ENCODE measurements at places on chromosomes 6 and 20.

- no peak for DNase-seq
Observed at GRCh38 chr6:157099912-157100593, 223.3 kb downstream of the TMEM242 start.

DNA sequence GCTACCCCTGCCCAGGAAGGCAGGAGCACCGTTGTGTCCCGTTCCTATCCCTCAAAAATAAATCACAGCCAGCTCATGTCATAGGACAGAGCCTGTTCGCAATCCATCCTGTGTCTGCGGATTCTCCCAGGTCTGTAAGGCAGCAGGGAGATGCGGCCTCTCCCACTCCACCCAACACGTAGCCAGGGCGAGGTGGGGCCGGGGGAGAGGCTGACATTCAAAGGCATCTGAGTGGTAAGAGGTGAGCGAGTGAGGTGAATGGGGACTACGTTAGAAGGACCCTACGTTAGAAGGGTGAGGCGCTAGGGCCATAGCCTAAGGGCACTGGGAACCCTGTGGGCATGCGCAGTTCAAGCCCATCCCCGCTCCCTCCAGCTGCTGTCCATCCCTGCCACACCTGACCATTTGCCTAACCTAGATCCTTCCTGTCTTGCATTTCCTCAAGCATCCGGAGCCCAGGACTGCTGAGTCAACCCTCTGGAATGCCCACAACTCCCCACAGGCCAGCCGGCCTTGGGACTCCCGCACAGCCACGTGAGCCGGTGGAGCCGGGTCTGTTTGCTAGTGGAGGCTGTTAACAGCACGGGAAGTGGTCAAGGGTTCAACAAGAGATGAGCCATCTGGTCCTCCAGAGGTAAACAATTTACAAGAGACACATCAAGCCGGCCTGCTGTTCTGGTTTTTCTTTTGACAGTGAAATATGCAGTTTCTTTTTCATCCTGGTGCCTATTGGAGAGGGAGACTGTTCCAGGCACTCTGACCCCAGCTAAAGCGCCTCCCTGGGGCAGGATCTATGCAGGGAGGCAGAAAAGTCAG is 45.9 kb downstream of the RIPOR3 start:
- no peak for DNase-seq

GRCh38 chr20:25301357-25301920 is 53.6 kb downstream of the PYGB start:
- DNase-seq: no peak

DNA sequence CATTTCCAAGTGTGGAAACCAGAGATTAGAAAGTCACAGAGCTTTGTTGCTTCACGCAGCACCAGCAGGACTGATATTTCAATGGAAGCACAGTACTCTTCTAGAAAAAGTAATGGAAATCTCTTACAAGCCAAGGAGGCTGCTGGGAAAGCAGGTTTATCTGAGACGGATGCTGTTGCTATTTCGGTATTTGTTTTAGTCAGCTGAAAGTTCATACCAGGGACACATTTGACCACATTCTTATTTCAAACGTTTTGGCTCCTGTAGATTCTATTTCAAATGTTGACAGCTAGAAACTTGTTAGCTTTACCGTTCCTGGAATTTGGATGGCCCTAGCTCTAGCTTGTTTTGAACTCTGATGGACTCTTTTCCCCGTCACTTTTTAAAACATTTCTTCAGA is 3.7 kb upstream of the TMEM242 start:
- DNase-seq: no peak

- no peak for DNase-seq
Observed at GRCh38 chr6:155310596-155310995, 3.7 kb downstream of the TFB1M start.

GRCh38 chr6:15265787-15266186 is 19.9 kb downstream of the JARID2 start:
- no peak for DNase-seq

DNA sequence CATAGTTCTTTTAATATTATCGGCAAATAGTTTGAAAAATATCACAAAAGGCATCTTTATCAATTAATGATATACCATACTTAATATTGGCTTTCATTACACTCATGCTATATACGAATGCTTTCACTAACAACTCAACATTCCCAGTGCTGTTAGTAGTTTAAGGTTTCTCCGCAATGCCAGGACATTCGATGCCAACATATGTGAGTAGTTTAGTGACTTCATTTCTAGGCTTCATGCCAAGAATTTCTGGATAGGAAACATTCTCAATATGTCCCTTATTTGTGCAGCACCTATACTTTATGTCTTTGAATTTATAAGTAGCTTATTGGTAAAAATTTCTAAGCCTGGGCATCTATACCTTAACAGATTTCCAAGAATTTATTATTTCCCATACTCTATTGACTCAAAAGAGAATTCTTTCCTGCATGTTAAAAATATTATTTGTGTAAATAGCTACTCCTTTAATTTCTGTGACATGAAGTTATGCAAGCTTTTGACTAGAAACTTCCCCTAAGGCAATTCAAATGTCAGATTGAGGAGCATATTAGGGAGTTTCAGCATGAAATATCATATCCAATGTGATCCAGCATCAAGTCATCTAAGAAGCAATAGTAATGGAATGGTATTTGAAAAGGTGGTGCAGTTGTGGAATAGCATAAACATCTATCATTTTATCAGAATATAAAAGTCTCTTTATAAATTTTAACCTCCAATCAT is 236.0 kb upstream of the STXBP5 start:
- DNase-seq: no peak

DNA sequence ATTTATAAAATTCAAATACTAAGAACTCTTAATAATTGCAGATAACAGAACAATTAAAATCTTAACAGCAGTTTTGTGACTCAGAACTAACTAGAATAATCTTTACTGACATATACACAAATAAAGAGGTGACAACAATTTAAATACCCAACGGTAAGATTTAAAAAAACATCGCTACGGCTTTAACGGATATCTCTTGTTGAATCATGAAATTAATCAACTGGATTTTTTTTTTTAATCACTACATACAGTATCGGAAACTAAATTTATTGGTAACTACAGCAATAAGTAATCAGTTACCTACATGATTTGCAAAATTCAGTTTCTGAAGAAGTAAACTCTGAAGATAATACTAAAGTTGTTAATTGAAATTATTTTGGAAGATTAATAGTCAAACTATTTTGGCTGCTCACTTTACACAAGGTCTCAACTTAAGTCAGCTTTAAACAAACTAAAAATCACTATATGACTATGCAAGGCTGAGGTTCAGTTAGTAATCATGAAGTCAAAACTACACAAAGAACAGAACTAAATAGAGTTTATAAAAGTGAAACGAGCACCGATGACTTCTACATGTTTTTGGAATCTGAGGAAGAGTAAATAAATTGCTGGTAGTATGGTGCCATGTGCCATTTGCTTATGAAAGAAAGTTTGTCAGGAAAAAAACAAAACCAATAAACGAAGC is 128.8 kb downstream of the HUS1B start:
- DNase-seq: no peak

DNA sequence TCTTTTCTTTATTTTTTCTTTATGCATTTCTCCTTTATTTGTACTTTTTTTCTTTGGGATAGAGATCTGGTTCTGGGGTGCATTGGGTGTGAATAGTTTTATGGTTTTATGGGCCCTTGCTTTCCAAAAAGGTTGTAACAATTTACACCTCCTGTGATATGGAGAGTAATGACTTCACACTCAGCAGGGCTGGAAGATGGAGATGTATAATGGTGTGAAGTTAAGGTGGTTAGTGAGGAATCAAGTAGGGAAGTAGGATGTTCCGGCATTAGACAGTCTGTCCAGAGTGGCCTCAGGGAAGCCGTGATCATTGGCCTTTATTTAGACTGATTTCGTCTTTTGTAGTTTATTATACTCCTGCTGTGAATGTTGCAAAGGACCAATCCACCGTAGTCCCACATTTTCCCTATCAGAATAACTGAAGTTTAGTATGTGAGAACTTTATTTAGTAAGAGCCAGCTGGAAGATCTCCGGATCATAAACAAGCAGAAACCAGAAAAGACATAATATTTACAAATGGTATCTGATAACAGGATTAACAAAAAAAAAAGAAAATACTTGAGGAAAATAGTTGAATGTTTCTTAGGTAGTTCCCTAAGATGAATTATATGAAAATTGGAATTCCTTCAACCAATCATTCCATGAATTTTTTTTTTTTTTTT is 255.5 kb downstream of the TBC1D7 start:
- no peak for DNase-seq

GRCh38 chr6:168706471-168707177 is 265.6 kb downstream of the SMOC2 start:
- DNase-seq: no peak

DNA sequence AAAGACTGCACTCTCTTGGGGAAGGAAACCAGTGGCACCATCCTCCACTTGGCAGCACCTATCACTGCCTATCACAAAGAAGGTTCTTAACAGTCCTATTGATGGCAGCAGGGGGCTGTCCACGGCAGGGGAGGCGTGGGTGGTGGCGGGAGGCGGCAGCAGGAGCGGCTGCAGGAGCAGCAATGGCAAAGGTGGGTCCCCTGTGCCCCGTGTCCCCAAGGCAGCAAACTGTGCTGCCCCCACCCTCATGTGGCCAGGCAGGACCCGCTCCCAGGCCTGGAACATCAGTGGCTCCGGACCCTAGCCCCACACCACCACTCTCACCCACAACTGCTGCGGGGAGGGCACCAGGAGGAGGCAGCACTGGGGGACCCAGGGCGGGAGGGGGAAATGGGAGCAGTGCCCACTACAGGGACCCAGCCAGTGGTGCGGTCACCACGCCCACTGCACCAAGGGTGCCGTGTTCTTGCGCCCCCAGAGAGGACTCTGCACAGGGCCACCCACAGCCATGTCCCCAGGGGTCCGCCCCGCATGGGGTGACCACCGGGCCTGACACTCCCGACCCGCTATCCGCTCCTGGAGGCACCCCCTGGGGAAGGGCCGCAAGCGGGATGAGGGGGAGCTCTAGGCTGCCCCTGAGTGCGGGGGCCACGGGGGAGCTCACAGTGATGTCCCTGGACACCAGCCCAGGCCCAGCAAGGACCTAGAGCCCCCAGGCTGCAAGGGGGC is 54.6 kb downstream of the GMDS start:
- no peak for DNase-seq

DNA sequence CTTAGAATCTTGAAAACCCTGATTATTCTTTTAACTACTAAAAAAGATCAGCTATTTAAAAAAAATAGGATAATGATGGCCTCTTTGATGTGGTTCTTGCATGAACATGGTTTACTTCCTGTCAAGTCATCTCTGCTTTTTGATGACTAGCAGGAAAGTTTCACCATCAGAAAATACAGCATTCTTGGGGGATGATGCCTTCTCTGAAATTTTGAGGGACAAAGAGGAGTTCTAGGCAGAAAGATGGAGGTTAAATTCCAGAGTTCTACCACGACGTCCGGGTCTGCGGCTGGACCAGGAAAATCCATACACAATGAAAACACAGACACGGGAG is 130.4 kb downstream of the OLIG3 start:
- no peak for DNase-seq

GRCh38 chr6:140045116-140045515 is 670.7 kb upstream of the CITED2 start:
- DNase-seq: no peak

DNA sequence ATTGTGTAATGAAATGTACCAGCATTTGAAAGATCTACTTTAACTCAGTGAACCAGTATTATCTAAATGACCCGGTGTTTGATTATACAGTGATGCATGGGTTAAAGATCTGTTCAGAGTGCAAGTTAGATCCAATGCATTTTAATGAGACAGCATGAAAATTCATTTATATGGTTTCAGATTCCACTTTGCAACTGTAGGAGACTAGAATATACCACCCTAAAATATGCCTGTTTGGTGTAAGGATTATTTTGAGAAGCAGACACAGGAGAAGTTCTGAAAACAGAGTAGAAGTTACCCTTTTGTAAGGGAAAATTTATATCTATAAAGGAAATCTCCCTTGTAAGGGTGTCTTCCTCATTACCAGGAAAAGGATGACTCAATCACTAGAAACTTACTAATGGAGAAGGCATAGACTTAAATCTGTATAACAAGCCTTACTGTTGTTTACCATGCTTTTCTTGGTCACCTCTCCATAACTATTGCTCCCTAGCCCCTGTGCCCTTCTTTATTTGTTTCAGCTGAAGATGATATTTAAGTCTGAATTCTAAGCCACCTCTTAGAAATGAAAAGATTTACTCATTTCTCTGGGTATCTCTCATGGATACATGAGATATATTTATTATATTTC is 105.4 kb downstream of the NCOA3 start:
- DNase-seq: no peak

DNA sequence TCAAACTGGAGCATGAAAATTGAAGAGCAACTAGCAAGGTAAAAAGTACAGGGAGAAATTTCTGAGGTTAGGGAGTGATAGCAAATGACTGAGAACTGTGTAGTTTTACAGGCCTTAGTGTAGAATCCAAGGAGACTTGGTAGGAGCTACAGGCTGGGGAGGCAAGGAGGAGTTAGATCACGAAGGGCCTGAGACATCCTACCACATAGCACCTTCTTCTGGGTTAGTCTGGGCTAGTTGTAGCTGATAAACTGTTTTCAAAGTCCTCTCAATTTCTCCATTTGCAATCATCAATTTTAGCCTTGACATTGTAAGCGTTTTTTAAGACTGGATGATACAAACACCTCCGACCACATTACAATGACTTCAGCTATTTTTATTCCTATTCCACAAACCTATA is 209.7 kb downstream of the TMEM200A start:
- no peak for DNase-seq

GRCh38 chr6:30970946-30971345 is 12.6 kb upstream of the MUC21 start:
- DNase-seq: no peak

DNA sequence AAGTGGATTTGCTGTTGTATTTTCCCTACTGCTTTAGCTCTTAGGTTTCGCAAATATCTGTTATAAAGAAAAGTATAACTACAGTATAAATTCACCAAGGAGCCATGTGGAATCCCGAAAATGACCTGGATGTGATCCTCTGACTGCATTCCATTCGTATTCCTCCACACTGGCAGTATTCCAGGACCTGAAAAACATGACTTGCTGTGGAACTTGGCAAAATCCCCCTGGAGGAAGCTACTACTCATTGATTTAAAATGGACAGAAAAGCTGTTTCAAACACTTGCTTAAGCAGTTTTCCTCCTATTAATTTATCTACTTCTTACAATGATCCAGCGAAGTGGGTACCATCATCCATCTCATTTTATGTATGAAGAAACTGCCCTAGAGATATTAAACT is 13.3 kb upstream of the ENPP5 start:
- DNase-seq: no peak

DNA sequence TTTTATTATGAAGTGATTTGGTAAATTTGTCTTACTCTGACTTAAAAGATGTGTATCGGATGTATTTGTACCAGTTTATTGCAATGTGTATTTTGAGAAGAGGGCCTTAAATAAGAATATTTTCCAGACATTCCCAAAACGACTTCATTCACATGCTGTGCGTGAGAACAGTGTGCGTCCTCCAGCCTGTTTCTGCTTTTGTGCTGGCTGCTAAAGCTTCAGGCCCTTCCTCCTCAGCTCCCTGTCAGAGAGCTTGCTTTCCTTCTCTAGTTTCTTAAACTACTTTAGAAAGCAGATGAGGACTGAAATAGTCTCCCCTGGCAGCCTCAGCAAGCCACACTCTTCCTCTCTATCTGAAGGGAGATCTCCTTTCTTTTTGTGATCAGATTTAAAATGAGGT is 157.8 kb downstream of the SAMD5 start:
- DNase-seq: no peak

- DNase-seq: no peak
Observed at GRCh38 chr6:74717591-74717990, 488.3 kb downstream of the COL12A1 start.
